ENCODE measurements at places on chromosomes 16 and 17.

- DNase-seq: no peak
These were observed 99.4 kb upstream of the CHMP6 start for GRCh38 chr17:80892019-80892855.

DNA sequence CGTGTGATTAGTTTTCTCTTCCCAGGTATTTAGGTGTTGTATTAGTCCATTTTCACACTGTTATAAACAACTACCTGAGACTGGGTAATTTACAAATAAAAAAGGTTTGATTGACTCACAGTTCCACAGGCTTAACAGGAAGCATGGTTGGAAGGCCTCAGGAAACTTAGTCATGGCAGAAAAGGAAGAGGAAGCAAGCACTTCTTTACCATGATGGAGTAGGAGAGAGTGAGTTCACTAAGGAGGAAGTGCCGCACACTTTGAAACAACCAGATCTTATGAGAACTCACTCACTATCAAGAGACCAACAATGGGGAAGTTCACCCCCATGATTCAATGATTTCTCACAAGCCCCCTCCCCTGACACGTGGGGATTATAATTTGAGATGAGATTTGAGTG lies 1343.7 kb upstream of the GOT2 start:
- no peak for DNase-seq

DNA sequence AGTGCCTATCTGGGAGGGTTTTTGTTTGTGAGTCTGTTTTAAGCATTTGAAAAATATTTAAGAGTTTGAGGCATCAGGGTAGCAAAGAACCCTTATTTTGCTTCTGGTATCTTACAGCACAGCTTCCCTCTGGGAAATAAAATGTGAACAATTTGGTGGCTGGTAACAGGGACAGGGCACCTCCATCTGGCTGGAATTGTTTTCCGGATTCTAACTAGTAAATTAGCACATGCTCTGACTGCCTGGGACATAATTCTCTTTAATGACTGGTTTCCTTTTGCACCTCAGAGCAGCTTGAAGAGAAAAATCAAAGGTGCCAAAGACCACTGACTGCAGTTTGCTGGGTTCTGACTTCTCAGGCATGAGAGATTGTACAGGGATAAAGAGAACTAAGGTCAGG lies 469.1 kb downstream of the GRIN2A start:
- no peak for DNase-seq

- DNase-seq: no peak
These were observed 24.9 kb downstream of the BAHCC1 start for GRCh38 chr17:81419886-81420768.

DNA sequence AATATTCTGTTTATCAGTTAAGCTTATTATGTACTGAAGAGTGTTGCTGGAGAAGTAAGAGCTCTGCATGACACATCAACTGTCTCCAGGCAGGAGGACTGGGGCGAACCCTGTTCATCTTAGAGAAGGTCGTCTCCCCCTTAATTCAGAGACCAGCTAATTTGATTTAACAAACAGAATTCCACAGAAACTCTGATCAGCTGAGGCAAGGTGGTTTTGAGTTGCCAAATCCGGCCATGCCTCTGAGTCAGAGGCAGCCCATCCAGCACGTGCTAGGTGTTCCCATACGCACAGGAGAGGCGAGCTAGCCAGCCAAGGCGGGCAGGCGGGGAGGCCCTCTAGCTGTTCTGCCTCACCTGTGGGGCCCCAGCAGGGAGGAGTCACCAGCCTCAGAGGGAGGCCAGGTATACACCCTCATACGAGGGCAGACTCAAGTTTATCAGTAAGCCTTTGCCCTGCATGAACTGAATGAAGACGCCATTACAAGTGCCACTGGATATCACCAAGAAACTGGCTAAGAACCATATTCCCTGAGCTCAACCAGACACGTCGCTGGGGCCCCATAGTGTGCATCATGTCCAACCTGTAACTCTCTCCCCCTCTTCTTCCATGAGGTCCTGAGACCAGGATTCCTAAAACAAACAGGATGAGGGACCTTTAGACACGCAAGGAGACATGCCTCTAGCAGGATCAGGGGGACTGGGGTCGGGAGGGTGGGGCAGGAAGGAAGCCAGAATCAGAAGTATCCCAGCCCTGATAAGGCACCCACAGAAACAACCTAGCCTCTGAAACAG lies 25.7 kb downstream of the STAT5A start:
- DNase-seq: no peak

- DNase-seq: no peak
These were observed 49.4 kb downstream of the XPO6 start for GRCh38 chr16:28162326-28162877.

- no peak for DNase-seq
These were observed 73.1 kb downstream of the SREBF1 start for GRCh38 chr17:17763734-17764133.

DNA sequence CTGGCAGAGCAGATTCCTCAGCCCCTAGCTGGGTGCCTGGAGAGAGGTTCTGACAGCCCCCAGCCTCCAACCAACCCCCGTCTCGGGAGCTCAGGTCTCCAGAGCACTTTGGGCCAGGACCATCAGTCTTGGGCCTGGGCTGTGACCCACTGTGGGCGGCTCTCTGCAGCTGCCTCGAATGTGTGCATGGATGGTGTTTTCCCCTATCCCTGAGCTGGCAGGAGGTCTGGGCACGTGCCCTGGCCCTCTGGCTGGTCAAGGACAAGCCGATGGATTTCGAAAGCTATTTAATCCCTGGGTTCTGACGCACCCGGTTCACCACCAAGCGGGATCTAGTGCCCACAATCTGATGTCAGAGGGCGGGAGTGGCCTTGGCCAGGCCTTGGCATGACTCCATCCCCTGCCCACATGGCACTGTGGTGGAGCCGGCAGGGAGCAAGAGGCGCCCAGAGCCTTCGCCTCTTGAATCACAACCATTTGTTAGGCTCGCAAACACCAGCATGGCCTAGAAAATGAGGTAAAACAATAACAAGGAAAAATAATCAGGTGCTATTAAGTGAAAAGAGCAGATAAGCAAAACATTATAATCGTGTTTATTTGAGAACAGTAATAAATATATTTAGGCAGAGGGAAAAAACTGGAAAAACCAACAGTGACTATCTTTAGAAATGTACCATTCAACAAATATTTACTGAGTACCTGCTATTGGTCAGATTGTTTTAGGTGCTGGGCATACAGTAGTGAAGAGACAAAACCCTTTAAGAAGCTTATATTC lies 69.3 kb upstream of the TOB1 start:
- no peak for DNase-seq

- DNase-seq: no peak
These were observed 313.1 kb downstream of the MAF start for GRCh38 chr16:79287424-79287917.

DNA sequence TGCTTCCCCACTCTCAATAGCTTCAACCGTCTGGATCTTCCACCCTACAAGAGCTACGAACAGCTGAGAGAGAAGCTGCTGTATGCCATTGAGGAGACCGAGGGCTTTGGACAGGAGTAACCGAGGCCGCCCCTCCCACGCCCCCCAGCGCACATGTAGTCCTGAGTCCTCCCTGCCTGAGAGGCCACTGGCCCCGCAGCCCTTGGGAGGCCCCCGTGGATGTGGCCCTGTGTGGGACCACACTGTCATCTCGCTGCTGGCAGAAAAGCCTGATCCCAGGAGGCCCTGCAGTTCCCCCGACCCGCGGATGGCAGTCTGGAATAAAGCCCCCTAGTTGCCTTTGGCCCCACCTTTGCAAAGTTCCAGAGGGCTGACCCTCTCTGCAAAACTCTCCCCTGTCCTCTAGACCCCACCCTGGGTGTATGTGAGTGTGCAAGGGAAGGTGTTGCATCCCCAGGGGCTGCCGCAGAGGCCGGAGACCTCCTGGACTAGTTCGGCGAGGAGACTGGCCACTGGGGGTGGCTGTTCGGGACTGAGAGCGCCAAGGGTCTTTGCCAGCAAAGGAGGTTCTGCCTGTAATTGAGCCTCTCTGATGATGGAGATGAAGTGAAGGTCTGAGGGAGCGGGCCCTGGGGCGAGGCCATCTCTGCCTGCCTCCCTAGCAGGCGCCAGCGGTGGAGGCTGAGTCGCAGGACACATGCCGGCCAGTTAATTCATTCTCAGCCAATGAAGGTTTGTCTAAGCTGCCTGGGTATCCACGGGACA lies 11.1 kb upstream of the CLEC18A start:
- DNase-seq: no peak

GRCh38 chr17:69523244-69523861 lies 108.9 kb downstream of the MAP2K6 start:
- DNase-seq: peak; percentile 5

DNA sequence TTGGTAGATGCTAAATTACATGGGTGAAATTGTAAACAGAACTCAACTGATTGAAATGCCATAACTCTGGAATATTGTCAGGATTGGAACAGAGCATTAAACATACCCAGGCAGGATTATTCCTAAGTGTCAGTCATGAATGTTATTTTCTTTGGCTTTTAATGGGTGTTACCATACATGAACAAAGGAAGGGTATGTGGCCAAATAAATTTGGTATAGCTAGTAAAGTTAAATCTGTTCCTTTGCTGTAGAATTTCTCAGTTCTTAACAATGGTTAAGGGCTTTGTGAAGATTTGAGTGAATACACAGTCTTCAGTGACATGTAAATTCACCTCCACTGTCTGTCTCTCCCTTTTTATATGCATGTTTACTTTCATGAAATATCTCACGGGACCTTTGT lies 679.5 kb upstream of the CDH8 start:
- DNase-seq: no peak

DNA sequence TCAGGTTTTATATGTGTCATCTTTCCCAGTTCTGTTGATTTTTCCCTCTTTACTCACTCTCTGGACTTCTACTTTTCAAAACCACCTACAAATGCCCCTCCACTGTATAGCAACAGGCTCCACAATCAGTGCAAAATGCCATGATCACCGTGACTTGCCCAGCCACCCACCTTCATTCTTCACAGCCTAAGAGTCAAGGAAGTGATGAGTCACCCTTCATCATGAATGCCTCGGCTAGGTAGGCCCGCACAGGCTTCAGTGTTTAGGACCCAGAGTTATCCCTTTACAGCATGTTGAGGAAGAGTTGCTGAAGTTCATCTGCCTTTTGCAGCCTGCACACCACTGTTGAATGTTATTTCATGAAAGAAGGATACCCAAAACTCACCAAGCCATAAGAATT lies 158.6 kb downstream of the PMP22 start:
- DNase-seq: no peak

DNA sequence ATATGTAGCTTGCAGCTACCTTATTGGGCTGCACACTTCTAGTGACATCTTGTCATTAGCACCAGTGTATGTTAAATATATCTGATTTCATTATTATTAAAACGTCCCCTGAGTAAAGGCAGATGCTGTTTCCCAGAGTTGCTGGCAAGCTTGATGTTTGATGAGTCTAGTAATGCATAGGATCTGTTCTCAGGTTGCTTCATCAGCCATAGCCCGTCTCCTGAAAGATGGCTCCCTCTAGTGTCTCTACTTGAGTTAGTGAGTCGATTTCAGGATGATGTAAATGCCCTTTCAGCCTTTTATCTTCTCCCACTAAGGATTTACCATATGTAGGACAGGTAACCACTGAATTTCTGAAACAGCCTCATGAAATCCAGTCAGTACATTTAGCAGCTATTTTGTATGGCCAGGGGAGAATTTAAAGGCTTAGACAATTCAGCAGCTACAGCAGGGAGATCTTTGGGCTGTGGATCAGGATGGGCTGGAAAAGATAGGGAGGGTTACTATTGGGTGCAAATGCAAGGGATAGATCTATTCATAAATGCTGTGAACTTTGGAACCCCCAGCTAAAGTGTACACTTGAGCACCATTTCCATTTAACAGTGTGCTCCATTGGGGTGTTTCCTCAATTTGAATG lies 376.3 kb downstream of the CNTNAP4 start:
- no peak for DNase-seq

GRCh38 chr17:19728084-19728495 lies 11.7 kb upstream of the SLC47A2 start:
- DNase-seq: no peak

GRCh38 chr17:27809555-27809954 lies 9.2 kb upstream of the NOS2 start:
- no peak for DNase-seq

GRCh38 chr17:35080536-35080935 lies 17.0 kb upstream of the RFFL start:
- DNase-seq: no peak

DNA sequence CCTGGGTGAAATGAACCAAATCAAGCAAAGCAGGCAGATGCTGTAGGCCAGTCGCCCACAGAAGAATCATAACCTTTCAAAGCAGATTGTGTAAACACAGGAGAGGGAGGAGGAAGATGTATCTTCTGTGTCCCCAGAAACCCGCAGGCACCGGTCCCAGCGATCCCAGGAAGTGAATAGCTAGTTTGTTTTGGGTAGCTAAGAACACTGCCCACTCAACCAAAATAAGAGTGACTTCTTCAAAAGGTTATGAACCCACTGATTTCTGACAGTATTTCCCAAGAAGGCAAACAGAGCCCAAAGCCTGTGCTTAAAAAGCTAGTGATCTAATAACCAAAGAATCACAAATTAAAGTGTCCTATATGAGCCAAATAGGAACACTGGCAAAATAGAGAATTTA lies 67.8 kb downstream of the GRIN2A start:
- no peak for DNase-seq

DNA sequence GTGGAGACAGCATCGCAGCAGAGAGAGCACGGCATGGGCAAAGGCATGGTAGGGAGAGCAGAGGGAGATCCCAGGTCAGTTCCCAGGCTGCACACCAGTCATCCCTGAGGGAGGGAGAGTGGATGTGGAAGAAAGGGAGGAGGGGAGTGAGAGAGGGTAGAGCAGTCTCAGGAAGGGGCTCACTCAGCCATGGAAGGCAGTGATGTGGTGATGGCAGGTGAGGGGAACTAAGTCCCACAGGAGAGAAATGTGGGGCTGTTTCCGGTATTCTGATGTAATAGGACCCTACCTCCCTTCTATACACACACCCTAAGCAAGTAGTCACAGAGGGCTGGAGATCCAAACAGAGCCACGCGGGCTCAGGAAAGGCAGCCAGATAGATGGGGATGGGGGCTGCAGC lies 500.3 kb upstream of the CDH11 start:
- DNase-seq: no peak

- DNase-seq: no peak
These were observed 590.6 kb downstream of the MAF start for GRCh38 chr16:79009896-79010295.

- DNase-seq: no peak
These were observed 2.7 kb downstream of the SOCS3 start for GRCh38 chr17:78357177-78357586.

GRCh38 chr17:62818526-62818925 lies 10.4 kb upstream of the MARCHF10 start:
- DNase-seq: no peak

Measured in GM12891 (cell line).